Panc1 (cell line): ENCODE measurements at places on chromosomes 11 and 22. TPM values are rescaled to one million over a fixed set of nuclear protein-coding genes. Genes with fewer than 3 reads are reported as not detected.

GRCh38 chr11:129067454-129067853 lies 124.7 kb downstream of the ARHGAP32 start:
- no peak for DNase-seq

GRCh38 chr11:37092487-37092886 lies 494.5 kb upstream of the RAG2 start:
- DNase-seq, result no peak

DNA sequence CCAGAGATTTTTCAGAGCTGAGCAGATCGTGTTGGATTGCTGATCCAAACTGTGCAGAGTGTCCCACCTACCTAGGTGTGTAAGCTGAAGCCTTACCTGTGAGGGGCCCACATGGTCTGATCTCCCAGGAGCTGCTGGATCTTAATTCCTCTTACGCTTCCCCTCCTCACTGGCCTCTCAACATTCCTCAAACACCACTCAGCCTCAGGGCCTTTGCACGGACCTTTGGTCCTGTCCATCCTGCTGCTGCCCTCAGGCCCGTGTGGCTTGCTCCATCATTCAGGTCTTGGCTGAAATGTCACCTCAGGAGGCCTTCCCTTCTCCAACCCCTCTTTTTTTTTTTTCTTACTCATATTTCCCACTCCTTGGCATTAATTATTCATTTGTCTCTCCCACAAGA lies 21.1 kb upstream of the RAB1B start:
- DNase-seq, result no peak

- no peak for DNase-seq
Measured at GRCh38 chr22:47173535-47174021, 411.1 kb downstream of the TBC1D22A start.

DNA sequence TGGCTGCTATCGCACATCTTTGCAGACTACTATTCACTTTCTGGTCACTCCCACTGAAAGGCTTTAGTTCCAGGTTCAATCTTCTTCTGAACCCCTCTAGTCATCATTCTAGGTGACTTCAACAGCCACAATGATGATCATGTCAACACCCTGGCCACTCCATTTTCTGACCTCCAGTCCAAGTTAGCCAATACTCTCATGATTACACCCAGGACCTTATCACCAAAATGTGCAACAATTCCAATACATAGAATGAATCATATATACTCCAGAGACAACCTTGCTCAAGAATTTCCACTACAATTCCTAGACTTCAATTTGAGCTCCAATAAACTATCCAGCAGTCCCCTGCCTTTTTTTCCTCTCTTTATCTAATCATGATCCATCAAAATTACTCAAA lies 70.7 kb downstream of the PAK1 start:
- no peak for DNase-seq

GRCh38 chr11:74773476-74773875 lies 24.8 kb downstream of the RNF169 start:
- no peak for DNase-seq

Gene ACRV1
- 0.26 TPM for total RNA-seq
